K562 (cell line): ENCODE measurements at places on chromosomes 7 and 10. TPM values are rescaled to one million over a fixed set of nuclear protein-coding genes. Genes with fewer than 3 reads are reported as not detected.

NKX6-2 gene
- total RNA-seq, result not detected in 2 replicates

ITPRID1 gene
- not detected in 2 replicates for total RNA-seq

TMEM196 gene
- not detected in 2 replicates for total RNA-seq

GATA3 gene
- 0.24 and 0.25 TPM in 2 replicates for total RNA-seq

NPTX2 gene
- total RNA-seq, result 0.07 TPM in 1 of 2 replicates, not detected in the other

SEMA3E gene
- 0.04 TPM in 1 of 2 replicates, not detected in the other for total RNA-seq

RNF148 gene
- total RNA-seq, result not detected in 2 replicates

- DNase-seq, result no peak
Observed at GRCh38 chr10:20596065-20596755, 300.9 kb downstream of the NEBL start.

DNA sequence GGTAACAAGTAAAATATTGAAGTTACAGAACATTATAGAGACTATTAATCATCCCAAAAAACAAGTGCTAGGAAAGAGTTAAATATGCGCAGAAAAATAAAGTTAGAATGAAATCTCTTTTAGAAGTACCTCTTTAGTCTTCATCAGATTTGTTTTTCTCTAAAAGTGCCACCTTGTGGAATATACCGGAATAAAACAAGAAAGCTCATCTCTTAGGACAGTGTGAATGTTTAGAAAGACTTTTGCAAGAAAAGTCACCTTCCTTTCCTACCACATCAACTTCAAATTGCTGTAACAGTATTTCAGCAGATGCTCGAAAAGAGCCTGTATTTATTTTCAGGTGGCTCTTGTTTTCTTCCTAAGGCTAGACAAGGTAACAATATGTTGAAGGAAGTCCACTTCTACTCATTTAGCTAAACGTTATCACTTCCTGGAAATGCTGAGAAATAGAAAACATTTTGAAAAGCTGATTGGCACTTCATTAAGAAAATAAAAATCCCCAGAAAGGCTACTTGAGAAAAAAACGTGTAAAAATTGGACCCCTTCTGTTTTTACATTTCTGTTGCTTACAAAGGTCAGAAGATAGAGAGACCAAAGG is 19.8 kb upstream of the FAM133B start:
- DNase-seq, result no peak

DNA sequence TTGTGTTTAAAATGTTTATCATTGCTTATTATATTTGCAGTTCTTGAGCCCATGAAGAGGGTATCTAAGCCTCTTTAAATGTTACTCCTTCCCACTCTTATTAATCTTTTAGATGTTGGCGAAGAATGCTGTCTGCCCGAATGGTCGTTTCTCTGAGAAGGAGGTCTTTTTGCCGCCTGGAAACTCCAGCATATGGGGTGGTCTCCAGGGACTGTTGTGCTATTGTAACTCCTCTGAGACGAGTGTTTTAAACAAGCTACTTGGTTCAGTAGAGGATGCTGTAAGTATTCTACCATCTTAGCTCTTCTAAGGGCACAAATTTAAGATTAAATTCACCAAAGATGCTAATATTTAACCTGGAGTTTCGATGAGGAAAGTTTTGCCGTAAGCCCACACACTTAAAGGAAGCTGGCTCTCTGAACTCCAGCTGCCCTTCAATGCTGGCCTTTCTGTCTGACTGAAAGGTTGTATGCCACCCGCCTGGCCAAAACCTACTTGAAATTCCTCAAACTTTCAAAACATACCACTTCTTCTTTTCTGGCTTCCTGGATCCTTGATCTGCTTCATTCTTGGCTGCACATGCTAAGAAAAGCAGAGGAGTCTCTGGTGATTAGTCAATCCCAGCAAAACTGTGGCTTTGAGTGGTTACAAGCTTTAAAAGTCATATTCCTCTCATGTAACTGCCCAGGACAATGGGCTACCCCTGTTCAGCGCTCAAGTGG is 74.7 kb downstream of the ABCA13 start:
- DNase-seq, result no peak

GRCh38 chr10:112393341-112393740 is 19.4 kb downstream of the ACSL5 start:
- DNase-seq, result no peak
